GM04504 (cell line): ENCODE measurements at places on chromosomes 11 and 22.

DNA sequence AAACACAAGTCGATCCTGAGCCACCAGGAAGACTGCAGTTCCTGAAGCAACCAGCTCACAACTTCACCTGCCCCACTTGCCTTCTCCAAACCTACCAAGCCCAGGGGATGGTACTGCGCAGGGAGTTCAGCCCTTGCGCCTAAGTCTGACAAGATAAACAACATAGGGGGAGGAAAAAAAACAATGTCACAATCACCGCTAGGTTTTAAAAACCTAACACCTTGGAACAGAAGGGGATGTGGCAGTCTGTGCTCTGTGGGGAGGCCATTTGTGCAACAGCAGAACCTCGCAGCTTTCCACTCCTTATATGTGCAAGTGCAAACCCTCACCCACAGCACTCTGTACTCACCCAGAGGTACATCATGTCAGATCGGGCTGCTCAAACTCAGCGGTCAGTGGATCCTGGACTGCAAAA, 134.2 kb downstream of the RBFOX2 start:
- no peak for DNase-seq

DNA sequence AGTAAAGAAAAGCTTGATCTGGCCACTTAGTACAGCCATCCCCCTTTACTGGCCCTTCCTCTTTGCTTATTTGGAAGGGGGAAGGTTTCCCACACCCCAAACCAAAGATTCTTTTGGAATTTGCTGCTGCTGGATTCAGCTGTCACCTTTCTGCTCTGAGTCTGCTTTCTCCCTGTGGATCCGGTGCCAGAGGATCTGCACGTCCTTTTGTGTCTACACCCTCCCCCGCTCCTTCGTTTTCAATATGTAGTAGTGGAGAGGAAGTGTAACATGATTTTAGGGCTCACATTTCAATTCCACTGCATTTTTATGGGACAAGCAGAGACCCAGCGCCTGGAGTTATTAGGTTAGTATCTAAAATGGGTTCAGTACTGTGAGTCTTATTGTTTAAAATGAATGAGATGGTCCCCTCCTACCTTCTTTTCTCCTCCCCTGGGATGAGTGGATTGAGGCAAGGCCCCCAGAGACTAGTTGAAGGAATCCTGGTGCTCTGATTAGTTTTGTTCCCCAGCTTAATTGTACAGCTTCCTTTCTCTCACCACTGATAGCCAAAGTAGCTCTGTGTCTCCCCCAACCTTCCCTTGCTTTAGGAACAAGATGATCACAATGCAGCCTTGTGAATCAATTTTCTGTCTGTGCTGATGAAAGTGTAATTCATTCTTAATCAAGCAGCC, 30.5 kb upstream of the CABP7 start:
- DNase-seq = no peak

DNA sequence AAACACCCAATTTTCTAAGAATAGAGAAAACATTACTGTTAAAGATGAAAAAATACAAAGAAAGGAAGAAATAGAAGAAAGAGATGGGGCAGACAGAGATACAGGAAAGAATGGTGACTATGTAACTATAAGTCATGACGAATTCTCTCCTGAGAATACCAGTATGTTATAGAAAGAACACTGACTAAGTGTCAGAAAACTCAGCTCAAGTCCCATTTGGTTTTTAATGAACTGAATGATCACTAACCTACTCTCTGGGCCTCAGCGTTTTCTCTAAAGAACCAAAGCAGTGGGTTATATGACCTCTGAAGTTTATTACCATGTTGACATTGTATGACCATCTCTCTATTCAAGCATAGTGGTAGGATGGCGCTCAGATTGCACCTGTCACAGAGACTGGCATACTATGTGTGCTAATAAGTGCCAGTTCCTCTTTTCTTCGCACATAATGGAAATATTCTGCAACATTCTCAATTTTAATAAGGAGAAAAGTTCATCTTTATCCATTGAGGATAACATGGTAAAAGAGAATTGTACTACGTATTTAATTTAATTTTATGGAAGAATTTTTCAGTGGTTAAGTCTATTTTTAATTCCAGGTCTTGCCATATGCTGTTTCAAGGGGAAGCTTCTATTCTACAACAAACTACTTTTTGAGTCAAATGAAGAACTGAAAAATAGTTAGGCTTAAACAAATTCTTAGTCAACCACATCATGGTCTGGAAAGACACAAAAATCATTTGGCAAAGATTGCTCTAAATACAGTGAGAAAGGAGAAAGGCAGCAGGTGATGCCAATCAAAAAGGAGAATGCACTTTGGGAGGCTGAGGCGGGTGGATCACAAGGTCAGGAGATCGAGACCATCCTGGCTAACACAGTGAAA, 25.0 kb upstream of the EED start:
- DNase-seq = no peak

- DNase-seq = no peak
Observed at GRCh38 chr11:130431331-130431773, 2.9 kb upstream of the ADAMTS8 start.

DNA sequence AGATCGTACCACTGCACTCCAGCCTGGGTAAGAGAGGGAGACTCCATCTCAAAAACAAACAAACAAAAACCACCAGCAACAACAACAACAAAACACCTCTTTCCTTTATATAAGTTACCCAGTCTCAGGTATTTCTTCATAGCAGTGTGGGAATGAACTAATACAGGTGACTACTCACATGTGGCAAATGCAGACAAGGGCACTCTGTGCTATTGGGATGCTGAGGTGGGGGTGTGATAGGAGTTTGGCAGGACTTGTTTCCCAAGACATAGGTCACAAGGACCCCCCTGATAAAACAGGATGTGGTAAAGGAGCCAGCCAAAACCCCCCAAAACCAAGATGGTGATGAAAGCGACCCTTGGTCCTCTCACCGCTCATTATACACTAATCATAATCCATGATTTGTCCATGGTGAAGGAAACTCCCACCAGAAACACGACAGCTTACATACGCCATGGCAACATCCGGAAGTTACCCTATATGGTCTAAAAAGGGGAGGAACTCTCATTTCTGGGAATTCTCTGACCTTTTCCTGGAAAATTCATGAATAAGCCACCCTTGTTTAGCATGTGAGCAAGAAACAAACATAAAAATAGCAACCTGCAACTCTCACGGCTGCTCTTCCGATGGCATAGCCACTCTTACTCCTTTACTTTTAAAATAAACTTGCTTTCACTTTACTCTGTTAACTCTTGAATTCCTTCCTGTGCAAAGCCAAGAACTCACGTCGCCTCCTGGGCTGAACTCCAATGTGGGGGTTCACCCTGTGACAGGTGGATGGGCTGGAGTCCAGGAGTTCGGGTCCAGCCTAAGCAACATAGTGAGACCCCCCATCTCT, 18.8 kb upstream of the INCENP start:
- DNase-seq = peak; percentile 50

DNA sequence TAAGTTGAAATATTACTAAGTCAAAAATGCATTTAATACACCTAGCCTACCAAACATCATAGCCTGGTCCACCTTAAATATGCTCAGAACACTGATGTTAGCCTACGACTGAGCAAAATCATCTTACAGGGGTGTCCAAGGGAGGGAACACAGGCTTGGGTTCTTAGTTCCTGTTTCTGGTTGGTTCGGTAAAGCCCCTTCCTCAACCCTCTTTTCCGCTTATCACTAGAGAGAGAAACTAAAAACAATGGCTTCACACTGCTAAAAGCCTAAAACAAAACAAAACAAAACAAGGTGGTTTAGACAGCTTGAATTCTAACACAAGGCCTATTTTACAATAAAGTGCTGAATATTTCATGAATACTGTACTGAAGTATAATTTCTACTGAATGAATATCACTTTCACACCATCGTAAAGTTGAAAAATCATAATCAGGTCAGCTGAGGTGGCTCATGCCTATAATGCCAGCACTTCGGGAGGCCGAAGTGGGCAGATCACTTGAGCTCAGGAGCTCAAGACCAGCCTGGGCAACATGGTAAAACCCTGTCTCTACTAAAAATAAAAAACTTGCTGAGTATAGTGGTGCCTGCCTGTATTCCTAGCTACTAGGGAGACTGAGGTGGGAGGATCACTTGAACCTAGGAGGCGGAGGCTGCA, 118.0 kb downstream of the SIK3 start:
- no peak for DNase-seq

DNA sequence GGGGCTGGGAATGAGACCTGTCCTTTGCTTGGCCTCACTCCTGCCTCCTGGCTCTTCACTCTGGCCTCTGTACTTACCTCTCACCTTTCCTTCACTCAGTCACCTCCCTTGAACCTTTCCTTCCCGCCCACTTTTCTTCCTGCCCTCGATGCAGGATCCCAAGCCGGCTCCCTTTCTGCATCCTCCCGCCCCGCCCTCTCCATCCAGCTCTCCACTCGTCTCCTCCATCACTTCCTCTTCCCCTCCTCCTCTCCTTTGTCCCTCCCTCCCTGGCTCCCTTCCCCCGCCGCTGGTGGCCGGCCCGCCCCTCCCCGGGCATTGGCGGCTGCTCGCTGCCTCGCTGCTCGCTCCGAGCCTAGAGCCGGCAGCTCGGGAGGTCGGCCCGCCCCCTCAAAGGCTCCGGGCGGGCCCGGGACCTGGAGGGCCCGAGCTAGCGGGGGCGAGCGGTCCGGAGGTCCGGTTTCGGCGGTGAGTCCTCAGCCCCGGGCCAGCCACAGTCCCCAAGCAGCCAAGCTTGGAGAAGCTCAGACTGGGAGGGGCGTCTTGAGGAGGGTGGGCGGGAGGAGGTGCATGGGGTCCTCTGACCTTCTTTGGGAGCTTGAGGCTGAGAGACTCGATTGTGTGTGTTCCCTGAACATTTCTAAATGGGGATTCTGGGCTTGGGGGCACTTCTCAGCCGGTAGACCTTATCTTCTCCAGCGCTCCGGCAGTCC, 13.8 kb downstream of the PHLDB1 start:
- peak; percentile 76 for DNase-seq

DNA sequence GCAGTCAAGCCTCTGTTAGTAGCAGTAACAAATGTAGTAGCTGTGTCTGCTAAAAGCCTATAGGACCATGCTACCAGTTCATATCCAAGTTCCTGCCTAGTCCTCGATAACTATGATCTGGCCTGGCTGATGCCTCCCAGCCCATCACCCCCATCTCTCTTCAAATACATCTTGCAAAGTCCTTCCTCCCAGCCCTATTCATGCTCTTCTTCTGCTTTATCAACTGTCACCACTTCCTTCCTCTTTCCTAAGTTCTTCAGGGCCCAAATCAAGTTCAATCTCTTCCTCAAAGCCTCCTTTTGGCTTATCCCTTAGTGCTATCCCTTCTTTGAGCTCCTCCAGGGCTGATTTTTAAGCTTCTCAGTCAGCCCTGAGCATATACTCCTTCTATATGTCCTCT, 150.9 kb upstream of the THY1 start:
- no peak for DNase-seq

GRCh38 chr11:12544986-12545775, 129.0 kb upstream of the TEAD1 start:
- no peak for DNase-seq

DNA sequence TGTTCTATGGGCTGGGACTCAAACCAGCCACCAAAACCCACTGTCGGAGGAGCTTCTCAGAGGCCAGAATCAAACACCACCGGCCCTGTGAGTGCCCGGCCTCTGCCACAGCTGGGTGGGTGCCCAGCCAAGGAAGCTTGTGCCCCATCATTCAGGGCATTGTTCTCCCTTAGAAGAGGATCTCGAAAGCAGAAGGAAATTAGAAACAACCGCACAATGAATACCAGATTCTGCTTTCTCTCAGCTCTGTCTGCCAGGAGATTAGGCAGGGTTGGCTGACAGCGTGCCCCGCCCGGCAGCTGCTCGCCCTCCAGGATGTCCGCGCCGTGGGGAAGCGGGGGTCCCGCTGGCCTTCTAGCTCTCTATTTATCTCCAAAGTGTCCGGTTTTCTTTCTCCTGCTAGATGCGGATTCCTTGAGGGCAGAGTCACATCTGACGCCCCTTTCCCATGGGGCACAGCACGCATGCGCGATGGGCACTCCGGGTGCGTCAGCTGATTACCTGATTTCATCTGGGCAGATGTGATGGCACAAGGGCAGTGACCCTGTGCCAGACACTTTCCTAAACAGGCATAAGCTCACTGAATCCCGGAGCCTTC, 25.5 kb downstream of the SCGB1A1 start:
- no peak for DNase-seq

DNA sequence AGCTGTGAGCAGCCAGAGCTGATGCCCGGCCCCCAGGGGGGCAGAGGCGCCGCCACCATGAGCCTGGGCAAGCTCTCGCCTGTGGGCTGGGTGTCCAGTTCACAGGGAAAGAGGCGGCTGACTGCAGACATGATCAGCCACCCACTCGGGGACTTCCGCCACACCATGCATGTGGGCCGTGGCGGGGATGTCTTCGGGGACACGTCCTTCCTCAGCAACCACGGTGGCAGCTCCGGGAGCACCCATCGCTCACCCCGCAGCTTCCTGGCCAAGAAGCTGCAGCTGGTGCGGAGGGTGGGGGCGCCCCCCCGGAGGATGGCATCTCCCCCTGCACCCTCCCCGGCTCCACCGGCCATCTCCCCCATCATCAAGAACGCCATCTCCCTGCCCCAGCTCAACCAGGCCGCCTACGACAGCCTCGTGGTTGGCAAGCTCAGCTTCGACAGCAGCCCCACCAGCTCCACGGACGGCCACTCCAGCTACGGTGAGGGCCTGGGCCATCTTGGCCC, 6.1 kb downstream of the CDC42EP1 start:
- DNase-seq = no peak

- DNase-seq = no peak
Observed at GRCh38 chr22:50677493-50678217, 5.0 kb downstream of the SHANK3 start.

- no peak for DNase-seq
Observed at GRCh38 chr11:122850076-122850631, 11.9 kb downstream of the CRTAM start.

- DNase-seq = no peak
Observed at GRCh38 chr22:48807155-48807554, 1020.5 kb downstream of the BRD1 start.

GRCh38 chr22:23205339-23206049, 25.2 kb downstream of the BCR start:
- no peak for DNase-seq

DNA sequence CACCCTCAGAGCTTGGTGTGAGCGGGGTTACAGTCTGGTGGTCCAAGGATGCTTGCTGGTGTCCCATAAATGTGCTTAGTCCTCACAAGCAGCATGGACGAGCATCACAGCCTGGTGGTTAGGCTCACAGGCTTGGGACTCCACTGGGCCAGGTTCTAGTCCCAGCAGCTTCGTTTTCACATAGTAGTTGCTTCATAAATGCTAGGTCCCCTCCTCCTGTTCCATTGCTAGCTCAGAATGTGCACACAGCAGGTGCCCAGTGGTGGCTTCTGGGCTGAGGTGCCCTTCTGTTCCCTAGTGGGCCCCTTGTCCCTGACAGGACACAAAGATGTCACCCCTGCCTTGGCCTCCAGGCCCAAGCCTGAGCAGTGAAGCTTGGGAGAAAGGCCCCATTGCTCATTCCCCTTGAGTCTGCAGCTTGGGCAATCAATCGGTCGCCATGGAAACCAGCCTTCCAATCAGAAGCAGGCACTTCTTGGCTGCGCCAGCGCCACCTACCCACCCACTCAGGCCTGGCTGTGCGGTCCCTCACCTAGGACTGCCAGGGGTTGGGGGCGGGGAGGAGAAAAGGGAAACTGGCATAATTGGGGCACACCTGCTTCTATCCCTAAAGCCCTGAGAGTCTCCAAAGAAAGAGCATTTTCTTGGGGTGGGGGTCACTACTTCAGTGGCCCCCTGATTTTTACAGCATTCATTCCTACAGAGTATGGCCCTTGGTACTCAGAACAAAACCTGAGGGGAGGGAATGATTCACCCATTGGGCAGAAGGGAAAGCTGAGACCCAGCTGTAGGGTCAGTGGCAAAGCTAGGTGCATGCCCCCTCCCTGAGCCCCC, 48.1 kb downstream of the CYTH4 start:
- no peak for DNase-seq

GRCh38 chr11:69319255-69320106, 25.5 kb downstream of the MYEOV start:
- no peak for DNase-seq

- no peak for DNase-seq
Observed at GRCh38 chr11:83659466-83659865, 373.3 kb upstream of the CCDC90B start.
